Bronchial epithelial cell (primary cell): ENCODE measurements at places on chromosomes 2 and 18.
A peak's percentile ranks its signal among the peaks of the same experiment; 100 is the strongest.

GRCh38 chr2:39991298-39991697, 212.2 kb upstream of the THUMPD2 start:
- peak; percentile 33 for DNase-seq

DNA sequence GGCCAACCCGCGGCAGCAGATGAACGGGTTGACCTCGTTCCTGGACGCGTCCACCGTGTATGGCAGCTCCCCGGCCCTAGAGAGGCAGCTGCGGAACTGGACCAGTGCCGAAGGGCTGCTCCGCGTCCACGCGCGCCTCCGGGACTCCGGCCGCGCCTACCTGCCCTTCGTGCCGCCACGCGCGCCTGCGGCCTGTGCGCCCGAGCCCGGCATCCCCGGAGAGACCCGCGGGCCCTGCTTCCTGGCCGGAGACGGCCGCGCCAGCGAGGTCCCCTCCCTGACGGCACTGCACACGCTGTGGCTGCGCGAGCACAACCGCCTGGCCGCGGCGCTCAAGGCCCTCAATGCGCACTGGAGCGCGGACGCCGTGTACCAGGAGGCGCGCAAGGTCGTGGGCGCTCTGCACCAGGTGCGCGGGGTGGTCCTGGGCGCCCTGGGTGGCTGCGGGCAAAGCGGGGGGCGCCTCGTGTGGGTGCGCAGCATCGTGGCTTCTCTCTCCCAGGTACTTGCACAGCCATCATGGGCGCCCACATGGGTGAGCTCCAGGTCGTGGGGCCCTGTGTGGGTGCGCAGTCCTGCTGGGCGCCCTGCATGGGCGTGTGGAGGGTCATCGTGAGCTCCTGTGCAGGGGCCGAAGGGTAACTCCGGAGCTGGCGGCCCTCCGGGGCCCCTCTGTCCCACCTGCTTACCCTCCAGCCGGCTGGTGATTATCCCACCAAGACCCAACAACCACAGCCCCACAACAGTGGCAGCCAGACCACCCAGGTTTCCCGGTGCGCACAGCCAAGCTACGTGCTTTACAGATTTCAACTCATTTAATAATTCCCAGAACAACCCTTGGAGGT, 64.2 kb downstream of the TPO start:
- no peak for DNase-seq

DNA sequence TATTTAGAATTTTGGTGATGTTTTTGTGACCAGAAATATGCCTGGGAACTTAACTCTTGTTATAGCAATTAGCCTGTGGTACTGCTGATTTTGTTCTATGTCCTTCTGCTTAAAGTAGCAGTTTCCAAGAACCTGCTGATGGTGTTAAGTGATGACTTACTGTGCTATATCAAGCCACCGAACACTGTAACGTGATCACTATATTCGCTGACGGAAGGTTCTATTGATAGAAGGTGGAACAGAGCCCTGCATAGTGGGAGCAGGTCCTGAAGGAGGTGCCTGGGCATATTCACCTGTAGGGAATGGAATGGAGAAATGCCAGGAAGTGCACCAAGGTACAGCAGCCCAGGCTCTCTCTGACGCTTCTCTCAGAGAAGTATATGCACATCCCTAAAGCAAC, 76.8 kb downstream of the UXS1 start:
- DNase-seq, result no peak

DNA sequence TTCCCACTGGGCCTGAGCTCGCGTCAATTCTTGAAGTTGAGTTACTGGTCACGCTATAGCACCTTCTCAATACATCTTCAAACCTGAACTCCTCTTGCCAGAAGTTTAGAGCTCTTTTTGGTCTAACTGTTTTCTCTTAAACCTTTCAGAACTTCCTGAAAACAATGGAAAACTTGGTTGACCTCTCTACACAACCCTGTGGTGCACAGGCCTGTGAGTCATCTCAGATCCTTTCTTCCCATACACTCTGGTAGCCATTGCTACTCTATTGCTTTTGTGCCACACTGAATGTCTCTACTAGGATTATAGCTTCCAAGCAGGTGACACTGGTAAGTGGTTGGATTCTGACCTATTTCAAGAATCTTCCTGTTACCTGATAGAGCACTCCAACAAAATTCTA, 321.5 kb upstream of the FSIP2 start:
- no peak for DNase-seq

GRCh38 chr18:64322189-64322588, 173.3 kb upstream of the LINC00305 start:
- no peak for DNase-seq

DNA sequence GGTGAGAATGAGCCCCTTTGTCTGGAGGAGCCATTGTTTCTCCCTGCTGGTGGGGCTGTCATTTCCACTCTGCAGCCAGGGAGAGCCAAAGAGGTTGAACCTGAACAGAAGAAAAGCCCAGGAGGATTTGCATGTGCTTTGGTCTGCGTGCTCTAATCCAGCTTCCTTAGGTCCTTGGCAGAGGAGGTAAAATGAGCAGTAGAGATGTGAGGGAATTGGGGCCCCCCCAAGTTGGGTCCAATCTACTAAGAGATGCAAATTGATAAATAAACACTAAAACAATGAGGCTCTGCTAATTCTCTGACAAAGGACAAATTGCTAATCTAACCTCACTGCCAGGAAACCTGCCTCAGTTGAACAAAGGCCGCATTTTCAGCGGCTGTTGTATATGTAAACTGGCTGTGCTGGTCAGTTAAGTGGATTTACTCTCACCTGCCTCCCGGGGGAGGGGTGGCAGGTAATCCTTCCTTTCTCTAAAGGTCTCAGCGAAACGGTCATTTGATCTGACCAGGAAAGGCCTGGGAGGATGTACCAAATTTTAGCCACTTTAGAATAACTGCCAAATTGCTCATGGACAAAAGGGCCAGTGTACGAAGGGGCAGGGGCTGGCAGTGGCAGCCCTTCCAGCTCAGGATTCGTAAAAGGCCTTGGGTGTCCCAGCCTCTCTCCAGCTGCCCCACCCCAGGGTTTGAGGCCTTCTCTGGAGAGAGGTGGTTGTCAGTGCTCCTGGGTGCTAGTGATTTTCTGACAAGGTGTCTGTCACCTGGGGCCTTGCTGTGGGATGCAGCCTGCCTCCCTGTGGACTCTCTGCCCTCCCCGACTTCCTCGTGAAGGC, 193.6 kb downstream of the MIB1 start:
- DNase-seq, result no peak

GRCh38 chr2:102520801-102521200, 47.8 kb downstream of the SLC9A4 start:
- no peak for DNase-seq

DNA sequence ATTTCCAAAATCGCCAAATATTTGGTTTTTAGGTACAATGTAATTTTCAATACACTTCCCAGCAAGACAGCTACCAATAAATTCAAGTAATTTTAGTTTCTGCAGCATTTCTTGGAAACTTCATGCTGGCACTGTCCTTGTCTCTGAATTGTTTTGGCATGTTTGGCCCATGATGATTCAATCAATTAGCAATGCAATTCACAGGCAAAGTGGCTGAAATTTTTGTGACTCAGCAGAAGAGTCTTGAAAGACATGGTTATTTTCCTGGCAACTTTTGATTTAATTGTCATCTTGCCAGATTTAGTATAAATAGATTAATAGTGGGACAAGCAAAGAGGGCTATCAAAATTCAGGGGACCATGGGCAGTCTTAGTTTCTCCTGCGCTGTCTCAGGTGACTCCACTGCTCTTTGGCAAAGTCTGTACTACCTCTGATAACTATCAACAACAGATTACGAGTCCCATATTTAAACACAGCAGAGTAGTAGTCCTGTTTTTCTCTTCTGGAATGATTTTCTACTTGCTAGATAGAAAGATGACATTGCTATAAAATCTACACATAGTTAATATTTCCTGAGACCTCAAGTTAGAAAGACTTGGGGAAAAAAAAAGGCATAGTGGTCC, 88.9 kb upstream of the CYP26B1 start:
- DNase-seq, result peak; percentile 94

DNA sequence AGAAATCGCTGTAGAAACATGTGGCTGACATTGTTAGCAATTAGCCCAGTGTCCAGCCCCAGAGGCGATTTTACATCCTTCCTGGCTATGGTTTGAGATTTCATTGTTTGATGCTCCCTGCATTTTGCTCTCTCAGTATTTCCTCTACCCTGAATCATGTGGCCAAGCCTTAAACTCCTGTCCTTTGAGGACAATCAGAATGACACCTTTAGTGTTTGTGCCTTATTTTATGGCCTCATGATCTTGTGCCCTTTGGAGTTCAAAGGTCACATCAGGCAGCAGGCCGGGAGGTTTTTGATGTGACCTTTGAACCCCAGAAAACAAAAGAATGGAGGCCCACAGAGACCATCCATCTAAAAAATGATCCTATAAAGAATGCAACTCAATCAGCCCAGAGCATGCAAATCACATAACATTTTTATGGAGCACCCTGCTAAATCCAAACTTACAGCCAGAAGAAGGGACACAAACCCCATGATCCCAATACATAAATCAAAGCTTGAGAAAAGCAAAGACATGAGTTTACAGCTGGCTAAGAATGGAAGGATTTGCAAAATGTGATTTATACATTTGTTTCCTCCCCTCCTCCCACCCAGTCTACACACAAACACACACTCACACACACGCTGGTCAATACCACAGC, 52.5 kb downstream of the FECH start:
- DNase-seq, result no peak

DNA sequence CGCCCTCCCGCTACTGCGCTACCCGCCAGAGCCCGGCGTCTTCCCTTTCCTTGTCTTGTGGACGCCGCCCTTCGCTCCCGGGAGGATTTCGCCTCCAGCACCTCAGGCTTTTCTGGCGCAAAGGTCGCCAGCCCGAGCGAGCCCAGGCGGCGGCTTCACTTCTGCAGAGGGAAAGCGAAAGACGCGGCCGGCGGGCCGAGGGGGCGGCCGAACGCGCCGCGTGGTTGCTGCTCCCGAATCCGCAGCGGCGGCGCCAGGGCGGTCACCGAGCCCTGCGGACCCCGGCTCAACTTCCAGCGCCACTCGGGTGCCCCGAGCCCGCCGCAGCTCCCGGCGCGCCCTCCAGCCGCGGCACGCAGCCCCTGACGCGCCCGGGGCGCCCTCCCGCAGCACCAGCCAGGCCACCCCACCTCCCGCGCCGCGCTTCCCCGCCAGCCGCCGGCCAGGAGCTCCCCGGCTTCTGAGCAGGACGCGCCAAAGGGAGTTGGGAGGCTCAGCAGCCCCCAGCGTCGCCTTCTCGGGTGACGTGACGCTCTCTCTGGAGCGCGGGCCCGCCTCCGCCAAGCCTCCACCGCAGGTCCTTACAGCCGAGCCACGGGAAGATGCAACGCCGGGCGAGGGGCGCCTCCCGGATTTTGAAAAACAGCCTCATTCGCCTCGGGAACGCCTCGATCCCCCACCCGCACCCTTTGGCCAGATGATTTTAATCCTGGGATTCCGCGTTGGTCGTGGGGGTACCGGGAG, 84.9 kb upstream of the EPB41L3 start:
- DNase-seq, result no peak

GRCh38 chr18:77065221-77065981, 67.2 kb downstream of the MBP start:
- peak; percentile 91 for DNase-seq

- peak; percentile 62 for DNase-seq
Observed at GRCh38 chr18:62693659-62694058, 21.7 kb upstream of the PHLPP1 start.

DNA sequence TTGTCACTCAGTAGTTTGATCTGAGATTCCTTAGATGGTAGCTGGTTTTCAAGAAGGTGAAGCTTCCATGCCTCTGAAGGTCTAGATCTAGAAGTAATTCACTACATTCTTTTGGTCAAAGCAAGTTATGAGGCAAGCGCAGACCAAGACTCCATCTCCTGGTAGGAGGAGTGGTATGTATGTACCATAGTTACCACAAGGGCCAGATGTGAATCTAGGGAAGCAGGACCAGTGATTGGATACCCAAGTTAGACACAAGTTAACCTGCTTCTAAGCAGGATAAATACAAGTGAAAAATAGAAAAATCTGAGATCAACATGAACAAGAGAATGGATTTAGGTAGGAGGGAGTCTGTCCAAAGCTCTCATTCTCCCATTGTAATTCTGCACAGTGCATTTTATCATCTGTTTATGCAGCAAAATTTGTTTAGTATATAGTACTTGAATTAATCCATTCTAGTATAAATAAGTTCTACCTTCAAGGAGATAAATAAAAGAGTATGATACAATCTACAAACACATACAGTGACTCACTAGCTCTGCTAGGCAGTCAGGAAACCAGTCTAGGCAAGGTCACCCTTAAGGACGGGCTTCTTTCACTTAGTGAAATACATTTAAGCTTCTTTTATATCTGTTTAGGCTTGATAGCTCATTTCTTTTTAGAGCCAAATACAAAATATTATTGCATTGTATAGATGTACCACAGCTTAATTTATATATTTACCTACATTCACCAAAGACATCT, 14.2 kb upstream of the DOCK10 start:
- peak; percentile 51 for DNase-seq
